Stimulated activated effector memory CD8-positive, alpha-beta T cell treated with anti-CD3 and anti-CD28 coated beads, Interleukin-12 subunit alpha, Interleukin-12 subunit beta, amount 100 ng/mL, for 72 hours (primary cell): ENCODE measurements at places on chromosomes 4 and X.

GRCh38 chrX:79094075-79094832, 50.2 kb upstream of the GPR174 start:
- DNase-seq, result no peak

DNA sequence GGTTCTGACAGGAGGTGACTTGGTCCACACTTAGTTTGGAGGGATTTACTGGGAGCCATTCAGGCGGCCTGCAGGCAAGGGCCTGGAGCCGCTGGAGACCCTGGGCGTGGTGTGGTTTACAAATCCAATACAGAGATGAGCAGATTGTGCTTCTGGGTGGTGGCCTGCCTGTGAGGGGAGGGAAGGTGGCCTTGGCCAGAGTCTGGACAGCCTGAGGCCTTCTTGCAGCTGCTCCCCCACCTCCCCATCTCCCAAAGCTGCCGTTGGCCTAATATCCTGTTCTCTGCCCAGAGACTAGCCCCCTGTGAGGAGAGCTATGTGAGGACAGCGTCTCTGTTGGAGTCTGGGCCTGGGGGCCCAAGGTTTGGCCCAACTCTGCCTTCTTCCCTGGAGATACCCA, 163.9 kb upstream of the MAMLD1 start:
- no peak for DNase-seq

DNA sequence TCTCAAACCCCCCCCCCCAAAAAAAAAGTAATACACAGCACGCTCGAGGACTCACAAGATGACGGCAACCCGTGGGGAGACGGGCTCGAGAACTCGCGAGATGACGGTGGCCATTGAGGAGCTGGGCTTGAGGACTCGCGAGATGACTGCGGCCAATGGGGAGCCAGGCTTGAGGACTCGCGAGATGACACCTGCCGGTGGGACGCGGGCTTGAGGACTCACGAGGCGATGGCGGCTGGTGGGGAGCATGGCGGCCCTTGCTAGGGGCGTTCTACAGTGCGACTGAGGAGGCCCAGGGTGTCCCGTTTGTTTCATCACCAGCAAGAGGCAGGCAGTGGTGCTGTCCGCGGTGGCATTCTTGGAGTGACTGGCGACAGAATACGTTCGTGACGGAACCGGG, 172.4 kb upstream of the MAGEB16 start:
- DNase-seq, result no peak

DNA sequence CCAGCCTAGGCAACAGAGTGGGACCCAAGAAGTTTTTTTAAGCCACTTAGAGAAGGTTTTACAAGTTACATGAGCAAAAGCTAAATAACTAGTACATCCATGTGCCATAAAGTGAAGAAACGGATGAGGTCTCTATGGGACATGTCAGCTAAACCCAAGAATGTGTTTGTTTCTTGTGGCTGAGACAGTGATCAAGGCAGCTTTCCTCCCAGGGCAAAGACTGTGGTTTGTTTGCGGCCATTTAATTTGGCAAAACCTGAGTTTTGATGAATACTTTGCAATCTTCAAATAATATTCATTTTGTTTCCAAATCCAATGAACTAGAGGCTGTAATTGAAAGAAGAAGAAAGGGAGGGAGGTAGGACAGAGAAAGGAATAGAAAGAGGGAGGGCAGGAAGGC, 44.9 kb upstream of the SLC2A9 start:
- no peak for DNase-seq

GRCh38 chr4:135177321-135177720, 975.7 kb upstream of the PABPC4L start:
- no peak for DNase-seq

- no peak for DNase-seq
These were observed 64.3 kb downstream of the TASL start for GRCh38 chrX:30513284-30513683.

DNA sequence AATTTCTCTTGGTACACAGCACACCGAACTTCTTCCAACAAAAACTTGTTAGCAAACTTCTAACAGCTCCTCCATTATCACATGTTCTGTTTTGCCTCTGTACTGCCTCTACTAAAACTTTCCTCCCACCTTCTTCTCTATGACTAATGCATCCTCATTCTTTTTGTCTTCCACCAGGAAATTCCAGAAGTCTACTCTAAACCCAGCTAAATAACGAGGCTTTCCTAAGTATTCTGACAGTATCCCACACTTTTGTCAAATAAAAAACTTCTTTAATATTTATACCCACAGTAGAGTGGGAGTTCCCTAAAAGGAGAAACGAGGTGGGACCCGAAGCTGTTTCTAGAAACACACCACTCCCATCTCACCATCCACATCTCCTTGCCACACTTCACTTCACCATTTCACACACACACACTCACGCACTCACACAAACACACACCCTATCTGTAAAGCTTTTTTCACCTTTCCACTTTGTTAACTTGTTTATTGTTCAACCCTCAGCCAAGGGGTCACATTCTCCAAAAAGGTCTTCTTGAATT, 280.3 kb downstream of the ARAP2 start:
- no peak for DNase-seq

DNA sequence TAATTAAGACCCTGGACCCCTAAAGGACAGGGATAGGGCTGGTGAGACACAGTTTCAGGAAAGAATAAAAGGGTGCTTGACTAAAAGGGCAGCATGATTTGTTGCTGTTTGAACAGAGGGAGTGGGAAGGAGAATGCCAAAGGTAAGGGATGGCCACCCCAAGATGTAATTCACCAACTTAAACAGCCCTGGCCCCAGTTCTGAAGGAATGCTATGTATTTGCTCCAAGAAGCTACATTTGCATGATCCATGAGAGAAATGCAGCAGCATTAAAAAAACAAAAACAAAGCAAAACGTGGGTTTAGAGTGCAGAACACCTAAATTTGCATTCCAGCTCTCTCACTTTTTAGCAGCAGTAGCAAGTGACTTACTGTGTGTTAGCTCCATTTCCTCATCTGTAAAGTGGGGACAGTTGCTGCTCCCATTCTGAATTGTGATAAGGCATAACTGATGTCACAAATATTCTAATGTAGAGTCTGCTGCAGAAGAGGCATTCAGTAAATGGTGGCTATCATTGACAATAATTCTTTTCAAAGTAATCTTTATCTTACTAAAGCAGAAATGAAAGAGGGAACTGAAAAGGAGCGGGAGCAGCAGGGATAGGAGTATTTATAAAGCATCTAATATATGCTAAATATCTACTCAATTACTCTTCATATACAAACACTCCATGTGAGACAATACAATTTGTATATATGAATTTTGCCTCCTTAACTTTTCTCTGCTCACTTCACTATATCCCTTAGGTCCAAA, 115.8 kb downstream of the PPARGC1A start:
- DNase-seq, result no peak

GRCh38 chr4:17063888-17064287, 165.4 kb upstream of the LDB2 start:
- DNase-seq, result no peak

- no peak for DNase-seq
These were observed 38.5 kb downstream of the LRP2BP start for GRCh38 chr4:185357211-185357610.

DNA sequence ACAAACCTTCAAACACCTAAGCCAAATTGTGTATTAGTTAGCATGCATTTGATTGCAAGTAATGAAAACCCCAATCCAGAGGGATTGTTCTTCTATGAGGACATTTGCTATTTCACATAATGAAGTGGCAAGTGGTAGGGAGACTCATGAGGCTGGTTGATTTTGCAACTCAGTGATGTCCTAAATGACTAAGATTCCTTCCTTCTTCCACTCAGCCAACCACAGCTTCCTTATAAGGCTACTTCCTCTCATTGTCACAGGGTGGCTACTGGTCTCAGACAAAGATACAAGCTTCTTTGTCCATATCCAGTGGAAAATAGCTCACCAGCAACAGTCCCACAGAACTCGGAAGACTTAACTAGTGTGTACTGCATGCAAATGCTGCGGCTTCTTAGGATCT, 5.3 kb upstream of the OTC start:
- no peak for DNase-seq

- DNase-seq, result no peak
These were observed 34.7 kb downstream of the NOP14 start for GRCh38 chr4:2928242-2929176.

GRCh38 chrX:127457161-127457560, 595.0 kb downstream of the ACTRT1 start:
- no peak for DNase-seq

DNA sequence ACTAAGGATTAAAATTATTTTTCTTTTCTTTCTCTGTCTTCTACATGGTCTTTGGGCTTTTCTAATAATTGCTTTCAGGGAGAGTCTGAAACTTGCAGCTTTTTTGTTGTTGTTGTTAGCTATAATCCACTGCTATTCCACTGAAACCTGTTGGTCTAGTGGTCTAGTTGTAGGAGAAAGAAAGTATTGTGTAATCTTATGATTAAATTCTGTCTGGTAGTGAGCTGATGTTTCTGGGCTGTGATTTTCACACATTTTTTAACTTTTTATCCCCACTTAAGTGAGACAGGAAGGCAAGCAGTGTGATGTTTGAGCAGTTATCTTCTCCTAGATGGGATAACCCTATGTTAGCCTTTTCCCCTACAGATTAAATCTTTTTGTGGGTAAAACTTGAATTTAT, 825.2 kb downstream of the PCDH7 start:
- DNase-seq, result no peak

DNA sequence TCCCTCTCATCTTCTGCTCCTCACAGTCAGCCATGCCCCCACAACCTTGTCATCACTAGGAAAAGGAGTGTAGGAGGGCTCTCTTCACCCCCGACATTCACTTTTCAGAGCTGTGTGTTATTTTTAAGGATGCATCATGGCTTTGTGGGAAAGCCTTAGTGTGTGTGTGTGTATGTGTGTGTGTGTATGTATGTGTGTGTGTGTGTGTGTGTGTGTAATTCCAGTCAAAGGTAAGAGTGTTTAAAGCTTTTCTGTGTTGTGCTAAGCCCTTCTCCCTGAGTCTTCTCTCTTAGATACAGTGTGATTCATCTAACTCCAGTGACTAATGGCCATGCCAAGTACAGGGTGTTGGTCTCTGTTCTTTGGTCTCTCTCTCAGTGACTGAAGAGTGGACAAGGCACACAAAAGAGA, 76.6 kb downstream of the CHIC2 start:
- DNase-seq, result no peak

DNA sequence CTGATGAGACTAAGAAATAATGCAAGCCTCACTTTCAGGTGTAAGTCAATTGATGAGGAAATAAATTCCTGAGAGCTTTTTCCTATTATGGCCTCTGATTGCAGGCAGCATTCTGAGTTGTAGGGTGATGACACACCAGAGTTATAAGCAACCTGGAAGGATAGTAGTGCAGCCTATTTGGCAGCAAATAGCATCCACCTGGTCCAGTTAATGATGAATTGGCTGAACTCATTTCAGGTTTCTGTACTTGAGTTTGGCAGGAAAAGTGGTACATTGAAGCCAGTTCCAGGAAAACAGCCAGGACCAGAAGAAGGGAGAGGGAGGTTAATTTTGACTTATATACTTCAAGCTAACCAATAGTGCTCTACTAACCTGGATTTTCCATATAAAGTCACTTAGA, 316.8 kb downstream of the NAF1 start:
- DNase-seq, result no peak

DNA sequence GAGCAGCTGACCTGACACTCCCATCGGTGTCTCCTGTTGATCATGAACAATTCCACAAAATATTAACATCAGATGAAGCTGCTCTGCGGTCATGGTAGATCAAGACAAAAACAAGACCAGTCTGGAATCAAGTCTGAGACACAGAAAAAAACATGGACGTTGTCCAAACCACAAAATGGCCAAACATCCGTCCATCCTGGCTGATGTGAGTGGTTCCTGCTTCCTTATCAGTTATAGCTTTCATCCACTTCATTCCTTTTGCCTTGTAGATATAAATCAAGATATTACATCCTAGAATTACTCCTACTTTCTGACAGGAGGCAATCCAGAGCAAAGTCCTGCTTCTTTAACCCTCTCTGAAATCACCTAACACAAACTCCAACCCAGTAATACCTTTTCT, 28.8 kb upstream of the PCSK1N start:
- no peak for DNase-seq

DNA sequence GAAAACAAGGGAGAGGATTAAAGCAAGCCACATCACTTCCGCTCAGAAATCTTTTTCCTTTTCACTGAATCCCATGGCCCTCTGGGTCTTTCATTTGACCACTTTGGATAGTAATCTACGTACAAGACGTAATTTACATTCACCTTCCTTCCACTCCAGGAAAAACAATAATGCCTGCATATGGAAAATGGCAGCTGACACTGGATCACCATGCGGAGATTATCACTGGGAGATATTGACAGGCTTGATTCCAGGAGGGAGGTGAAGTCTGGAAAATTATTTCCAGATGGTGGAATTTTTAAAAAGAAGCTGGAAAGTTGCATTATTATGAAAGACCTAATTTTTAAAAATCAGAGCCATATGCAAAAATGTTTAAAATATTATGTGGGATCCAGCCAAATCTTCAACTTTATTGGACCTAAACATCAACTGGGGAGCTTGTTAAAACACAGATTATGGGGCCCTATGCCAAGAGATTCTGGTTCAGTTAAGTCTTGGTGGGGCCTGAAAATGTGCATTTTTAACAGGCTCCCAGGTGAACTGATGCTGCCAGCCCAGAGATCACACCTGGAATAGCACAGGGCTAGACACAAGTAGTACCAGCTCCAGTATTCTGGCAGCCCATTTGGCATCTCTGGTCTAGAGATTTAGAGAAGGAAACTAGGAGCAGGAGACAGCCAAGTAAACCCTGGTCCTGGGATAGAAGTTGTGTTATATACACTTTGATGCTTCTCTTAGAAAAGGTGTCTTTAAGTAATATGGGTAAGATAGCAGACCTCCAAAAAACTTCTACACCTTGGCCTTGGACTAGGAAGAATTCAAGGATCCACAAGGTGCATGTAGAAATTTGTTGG, 290.3 kb upstream of the LDB2 start:
- no peak for DNase-seq

GRCh38 chr4:52931243-52931642, 69.1 kb downstream of the RASL11B start:
- no peak for DNase-seq

DNA sequence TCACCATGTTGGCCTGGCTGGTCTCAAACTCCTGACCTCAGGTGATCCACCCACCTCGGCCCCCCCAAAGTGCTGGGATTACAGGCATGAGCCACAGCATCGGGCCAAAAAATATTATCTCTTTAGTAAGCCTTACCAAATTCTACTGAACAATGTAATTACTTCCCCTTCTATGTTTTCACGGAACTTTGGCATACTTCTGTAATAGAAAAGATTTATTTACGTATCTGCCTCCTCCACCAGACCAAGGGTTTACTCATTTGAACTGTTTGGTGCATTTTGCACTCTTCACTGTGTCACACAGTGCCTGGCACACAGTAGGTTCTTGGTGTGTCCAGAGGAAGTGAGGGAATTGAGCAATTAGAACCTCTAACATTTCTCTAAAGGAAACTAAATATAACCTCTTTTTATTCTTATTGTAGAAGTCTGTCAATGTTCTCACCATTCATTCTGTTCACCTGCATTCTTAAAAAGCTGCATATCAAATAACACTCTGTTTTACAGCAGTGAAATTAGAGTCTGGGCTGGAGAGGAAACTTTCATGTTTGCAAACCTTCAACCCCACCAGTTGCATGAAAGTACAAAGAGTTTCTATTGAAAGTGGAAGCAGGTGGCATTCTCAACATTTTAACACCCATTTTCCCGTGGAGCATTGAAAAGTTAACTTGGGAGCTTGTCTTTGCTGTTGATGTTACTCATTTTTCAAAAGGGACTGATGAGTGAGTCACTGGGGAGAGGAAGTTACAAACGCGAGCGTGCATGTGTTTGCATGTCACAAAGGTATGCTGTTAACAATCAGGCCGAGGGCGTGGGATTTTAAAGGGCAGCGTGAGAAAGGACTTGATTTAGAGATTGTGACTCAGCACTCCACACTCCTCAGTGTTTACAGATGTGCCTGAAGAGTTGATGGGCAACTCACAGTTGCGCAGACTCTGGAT, 314.1 kb downstream of the STK32B start:
- no peak for DNase-seq

- no peak for DNase-seq
These were observed 1.1 kb upstream of the USP38 start for GRCh38 chr4:143183513-143184216.
